ENCODE measurements at places on chromosomes 7 and 10. TPM values are rescaled to one million over a fixed set of nuclear protein-coding genes. Genes with fewer than 3 reads are reported as not detected.

The ENO4 gene
- 0.34 TPM for total RNA-seq

The NME8 gene
- not detected for total RNA-seq

The ADIRF gene
- 197 TPM for total RNA-seq

The SLC26A4 gene
- total RNA-seq: 0.47 TPM

The ZNF282 gene
- total RNA-seq: 18.6 TPM

The SMC3 gene
- total RNA-seq: 20.5 TPM

The TUBAL3 gene
- total RNA-seq: not detected

The PNLIPRP3 gene
- not detected for total RNA-seq

The DRGX gene
- total RNA-seq: not detected

The IGFBP3 gene
- total RNA-seq: 21.3 TPM

The GIMAP5 gene
- not detected for total RNA-seq

The ZCCHC24 gene
- total RNA-seq: 35.1 TPM

The CCL24 gene
- total RNA-seq: not detected

The FAM200A gene
- total RNA-seq: 8.0 TPM

The SEMA3E gene
- 0.79 TPM for total RNA-seq

The FAM25A gene
- total RNA-seq: not detected

The NEUROD6 gene
- not detected for total RNA-seq

The GHRHR gene
- total RNA-seq: not detected

The SBDS gene
- total RNA-seq: 63.7 TPM

The LRRD1 gene
- total RNA-seq: not detected

The TSPAN12 gene
- total RNA-seq: 2.0 TPM

The SPDYE5 gene
- total RNA-seq: not detected

The MNX1 gene
- not detected for total RNA-seq

The PRKAR2B gene
- 3.4 TPM for total RNA-seq

The PGAM2 gene
- total RNA-seq: 0.09 TPM

Measured in bronchial smooth muscle cell (primary cell).